ENCODE measurements at places on chromosomes 2 and 18.

DNA sequence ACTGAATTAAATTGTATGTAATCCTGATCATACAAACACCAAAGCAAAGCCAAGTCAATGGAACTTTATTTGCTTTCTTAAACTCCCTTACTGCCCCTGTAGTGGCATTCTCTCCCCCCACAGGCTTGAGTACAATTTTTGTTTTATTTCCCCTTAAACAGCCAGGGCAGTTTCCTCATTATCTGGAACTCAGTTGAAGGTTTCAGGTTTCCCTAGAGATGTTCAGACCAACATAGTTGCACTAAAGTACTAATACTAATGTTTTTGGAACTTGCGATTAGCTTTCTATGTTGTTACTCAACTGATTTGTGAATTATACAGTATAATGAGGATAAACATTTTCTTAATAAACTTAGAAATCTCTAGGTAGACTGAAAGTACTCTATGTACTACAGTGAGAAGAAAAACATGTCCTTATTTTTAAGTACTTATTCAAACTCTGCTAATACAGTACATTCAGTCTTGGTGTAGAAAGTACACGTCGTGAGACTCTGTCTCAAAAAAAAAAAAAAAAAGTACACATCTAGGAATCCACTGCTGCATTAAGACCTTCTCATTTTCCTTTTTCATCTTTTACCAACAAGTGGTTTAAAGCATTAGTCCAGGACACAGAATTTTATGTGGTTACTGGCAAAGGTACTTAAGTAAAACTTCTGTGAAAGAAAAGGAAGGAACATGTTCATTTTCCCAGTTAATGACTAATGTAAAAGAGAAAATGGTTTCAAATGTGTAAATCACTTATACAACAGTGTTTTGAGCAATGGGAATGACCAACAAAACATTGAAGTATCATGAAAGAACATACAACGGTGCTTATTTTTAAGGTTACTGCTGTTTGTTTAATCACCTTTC is 209.5 kb upstream of the SMAD7 start:
- no peak for DNase-seq

GRCh38 chr2:84996909-84997308 is 25.9 kb downstream of the KCMF1 start:
- DNase-seq: no peak

DNA sequence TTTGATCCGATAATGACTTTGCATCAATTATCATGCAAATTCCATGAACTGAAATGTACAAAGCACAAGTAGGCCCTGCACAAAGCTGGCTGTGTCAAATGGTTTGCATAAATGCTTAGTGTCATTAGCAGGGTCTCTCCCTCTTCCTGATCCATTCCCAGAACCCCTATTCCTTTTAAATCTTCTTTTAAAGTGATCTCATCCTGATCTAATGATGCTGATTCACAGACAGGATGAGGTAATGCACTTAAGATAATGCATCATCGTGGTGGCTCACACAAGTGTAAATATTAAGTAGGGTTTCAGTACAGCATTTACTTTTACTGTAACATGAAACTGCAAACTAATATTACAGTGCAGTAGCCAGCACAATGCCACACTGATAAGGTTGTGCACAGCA is 304.8 kb upstream of the SOX11 start:
- no peak for DNase-seq

- DNase-seq: no peak
Observed at GRCh38 chr2:100852999-100853908, 33.3 kb downstream of the NPAS2 start.

GRCh38 chr2:112712465-112712864 is 8.4 kb upstream of the NT5DC4 start:
- no peak for DNase-seq

GRCh38 chr2:69138247-69138772 is 125.3 kb downstream of the ANTXR1 start:
- DNase-seq: no peak

GRCh38 chr2:188512456-188512855 is 220.8 kb downstream of the GULP1 start:
- DNase-seq: no peak

- DNase-seq: no peak
Observed at GRCh38 chr2:74458938-74459363, 713 bp downstream of the WBP1 start.

- DNase-seq: no peak
Observed at GRCh38 chr18:354003-354402, 86.2 kb upstream of the THOC1 start.

DNA sequence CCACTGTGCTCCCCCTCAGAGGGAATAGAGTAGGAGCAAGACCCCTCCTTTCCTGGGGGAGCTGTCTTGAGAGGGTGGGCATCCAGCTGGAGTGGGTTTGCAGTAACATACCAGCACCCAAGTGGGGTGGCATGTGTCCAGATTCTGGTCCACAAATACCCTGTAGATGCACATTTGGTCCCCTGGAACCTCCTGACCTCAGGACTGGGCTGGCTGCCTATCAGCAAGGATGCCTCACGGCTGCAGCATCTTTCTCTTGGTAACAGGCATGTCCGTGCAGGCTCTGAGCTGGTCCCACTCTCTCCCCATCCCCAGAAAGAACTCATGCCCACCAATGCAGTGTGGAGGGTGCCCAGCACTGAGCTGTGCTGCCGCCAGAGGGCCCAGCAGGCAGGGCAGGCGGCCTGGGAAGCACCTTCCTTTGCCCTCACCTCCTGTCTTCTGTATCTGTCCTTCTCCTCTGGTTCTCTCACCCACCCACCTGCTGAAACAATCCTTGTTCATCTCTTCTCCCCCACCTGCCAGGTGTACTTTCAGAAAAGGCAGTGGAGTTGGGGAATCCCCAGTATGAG is 47.4 kb downstream of the ITGB1BP1 start:
- no peak for DNase-seq

GRCh38 chr18:35463050-35463449 is 34.7 kb downstream of the INO80C start:
- no peak for DNase-seq

- DNase-seq: no peak
Observed at GRCh38 chr2:79619442-79619841, 106.6 kb downstream of the CTNNA2 start.

GRCh38 chr2:4618141-4618540 is 914.8 kb downstream of the DCDC2C start:
- no peak for DNase-seq

GRCh38 chr2:39521876-39522517 is 84.9 kb upstream of the MAP4K3 start:
- DNase-seq: no peak

DNA sequence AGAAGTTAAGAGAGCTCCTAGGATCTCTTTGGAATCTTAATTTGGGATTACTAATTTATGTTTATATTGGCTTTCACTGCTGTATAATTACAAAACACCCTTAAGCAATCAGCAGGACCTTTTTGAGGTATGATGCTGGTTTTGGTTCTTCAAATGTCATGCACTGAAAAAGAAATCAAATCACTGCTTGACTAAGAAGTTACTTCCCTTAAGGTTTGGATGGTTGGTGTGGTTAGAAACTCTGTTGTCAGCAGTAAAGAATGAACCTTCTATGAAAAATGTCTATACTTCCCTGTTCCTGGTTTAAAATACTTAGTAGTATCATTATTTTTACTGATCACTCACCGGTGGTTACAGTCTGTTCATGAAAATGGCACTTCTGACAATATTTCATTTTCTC is 5.5 kb downstream of the COLEC12 start:
- DNase-seq: no peak

DNA sequence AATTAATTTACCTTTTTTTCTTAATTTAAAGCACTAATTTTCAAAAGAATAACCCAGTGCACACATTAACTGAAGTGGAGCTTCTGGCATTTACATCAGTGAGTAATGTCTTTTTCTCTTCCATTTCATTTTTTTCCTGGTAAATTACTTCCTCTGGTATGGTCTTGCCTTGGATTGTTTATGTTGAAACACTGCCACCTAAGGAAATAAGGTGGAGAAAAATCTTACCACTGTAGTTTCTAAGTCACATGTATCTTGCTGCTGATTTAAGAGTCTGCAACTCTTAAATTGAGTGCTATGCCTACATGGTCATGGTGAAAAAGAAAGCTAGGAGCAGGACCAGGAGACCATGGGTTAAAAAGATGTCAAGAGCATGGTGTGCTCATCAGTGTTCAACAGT is 51.0 kb downstream of the TTC27 start:
- DNase-seq: no peak

- no peak for DNase-seq
Observed at GRCh38 chr18:9730786-9731185, 22.7 kb downstream of the RAB31 start.

DNA sequence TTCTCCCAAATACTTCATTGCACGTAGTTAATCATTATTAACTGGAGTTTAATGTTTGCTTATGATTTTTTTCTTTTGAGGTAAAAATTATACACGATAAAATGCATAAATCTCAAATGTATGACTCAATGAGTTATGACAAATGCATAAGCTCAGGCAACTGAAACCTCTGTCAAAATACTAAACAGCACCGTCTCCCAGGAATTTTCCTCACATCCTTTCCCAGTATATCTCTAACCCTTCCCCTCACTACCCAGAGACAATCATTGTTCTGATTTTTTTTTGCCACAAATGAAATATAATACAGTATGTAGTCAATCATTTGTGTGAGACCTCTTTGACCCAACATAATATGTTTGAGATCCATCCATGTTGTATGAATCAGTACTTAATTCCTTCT is 606.5 kb downstream of the CPS1 start:
- no peak for DNase-seq

- no peak for DNase-seq
Observed at GRCh38 chr2:107811411-107811810, 15.3 kb upstream of the RGPD4 start.

GRCh38 chr2:68352651-68353391 is 12.3 kb upstream of the PLEK start:
- DNase-seq: no peak

- DNase-seq: peak; percentile 17
Observed at GRCh38 chr2:222939208-222939856, 78.5 kb downstream of the ACSL3 start.

DNA sequence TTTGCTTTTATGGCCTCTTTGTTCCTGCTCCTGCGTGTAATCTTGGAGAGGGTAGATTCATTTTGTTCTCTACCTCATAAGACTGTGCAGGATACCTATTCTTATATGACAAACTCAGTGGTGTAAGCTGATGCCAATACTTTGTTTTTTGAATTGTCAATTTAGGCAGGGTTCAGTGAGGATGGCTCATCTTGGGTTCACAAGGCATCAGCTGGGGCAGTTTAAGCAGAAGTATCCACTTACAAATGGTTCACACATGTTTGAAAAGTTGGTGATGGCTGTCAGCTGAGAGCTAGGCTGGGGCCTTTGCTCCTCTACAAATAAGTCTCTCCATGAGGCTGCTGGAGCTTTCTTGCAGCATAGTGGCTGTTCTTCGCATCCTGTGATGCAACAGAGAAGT is 920.6 kb upstream of the PIK3C3 start:
- DNase-seq: no peak

DNA sequence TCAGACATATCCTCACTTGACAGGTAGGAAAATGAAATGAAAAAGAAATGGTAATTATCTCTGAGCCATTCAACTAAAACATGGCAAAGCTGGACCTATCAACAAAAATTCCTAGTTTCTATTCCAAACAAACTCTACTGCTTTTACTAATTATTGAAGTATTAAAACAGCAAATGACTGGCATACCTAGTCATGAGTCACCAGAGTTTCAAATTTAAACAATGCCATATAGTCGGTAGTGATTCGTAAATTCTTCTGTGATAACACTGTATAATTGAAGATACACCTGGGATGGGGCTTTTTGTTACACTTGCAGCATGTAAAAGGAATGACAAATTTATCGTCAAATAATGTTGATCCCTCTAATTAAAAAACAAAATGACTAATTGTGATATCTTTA is 153.1 kb upstream of the THUMPD2 start:
- no peak for DNase-seq

GRCh38 chr2:120108749-120109148 is 95.9 kb downstream of the EPB41L5 start:
- DNase-seq: no peak

DNA sequence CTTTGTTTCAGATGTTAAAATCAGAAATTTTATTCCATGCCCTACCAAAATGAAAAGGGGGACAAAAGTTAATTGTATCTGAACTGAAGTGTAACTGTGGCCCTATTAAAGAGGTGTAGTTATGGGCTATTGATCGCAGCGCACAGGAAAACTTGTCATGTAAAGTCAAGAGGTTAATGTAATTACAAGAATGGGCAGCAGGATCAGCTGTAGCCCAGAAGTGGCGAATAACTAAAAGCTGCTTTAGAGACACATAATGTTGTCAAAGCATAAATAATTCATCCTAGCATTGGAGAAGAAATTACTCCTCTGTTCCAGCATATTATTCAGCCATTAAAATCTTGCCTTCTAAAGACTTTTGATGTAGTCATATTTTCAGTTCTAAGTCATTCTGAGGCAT is 211.8 kb downstream of the EPHA4 start:
- no peak for DNase-seq

- DNase-seq: no peak
Observed at GRCh38 chr2:197705912-197706838, 1.0 kb downstream of the MARS2 start.

- DNase-seq: no peak
Observed at GRCh38 chr2:159175182-159175581, 111.3 kb downstream of the WDSUB1 start.

GRCh38 chr2:112996635-112997034 is 8.6 kb upstream of the IL36A start:
- DNase-seq: peak; percentile 34

DNA sequence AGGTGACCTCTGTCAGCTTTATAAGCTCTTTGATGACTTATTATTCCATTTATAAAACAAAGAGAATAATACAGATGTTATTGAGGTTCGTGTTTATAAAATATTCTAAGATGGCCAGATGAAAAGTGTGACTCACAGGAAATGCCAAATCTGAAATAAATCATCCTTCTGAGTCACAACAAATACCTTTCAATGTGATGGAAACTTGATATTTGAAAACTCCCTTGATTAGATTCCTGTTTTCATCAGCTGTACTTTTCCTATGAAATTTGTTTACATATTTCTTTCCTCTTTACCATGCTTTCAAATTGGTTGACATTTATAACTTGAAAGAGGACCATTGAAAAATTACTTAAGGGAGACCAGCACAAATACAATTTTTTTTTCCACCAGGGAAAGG is 30.6 kb upstream of the PPP1R1C start:
- DNase-seq: no peak

DNA sequence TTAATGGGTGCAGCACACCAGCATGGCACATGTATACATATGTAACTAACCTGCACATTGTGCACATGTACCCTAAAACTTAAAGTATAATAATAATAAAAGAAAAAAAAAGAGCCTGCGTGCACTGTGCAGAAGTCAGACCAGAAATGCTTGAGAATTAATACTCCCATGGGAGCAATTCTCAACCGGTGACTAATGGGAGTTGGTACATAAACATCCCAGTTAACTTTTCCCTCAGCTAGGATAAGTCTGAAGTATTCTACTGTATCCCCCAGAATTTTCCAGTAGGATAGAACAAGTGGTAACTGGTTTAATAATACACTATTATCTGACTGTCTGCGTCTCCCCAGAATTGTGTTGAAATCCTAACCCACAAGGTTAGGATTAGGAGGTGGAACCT is 113.6 kb upstream of the COL5A2 start:
- DNase-seq: no peak

- no peak for DNase-seq
Observed at GRCh38 chr2:203155406-203155805, 83.4 kb upstream of the CYP20A1 start.

GRCh38 chr2:21367421-21367820 is 243.7 kb downstream of the TDRD15 start:
- no peak for DNase-seq

- DNase-seq: peak; percentile 69
Observed at GRCh38 chr2:126776692-126777619, 121.0 kb downstream of the GYPC start.

- no peak for DNase-seq
Observed at GRCh38 chr2:231259104-231259503, 60.7 kb downstream of the ARMC9 start.
